NCI-H774 (cell line): ENCODE measurements at places on chromosomes 11 and 22.

- no peak for DNase-seq
Observed at GRCh38 chr22:42127606-42128005, 3.0 kb downstream of the CYP2D6 start.

- DNase-seq: no peak
Observed at GRCh38 chr11:8217926-8218325, 45.8 kb downstream of the LMO1 start.

DNA sequence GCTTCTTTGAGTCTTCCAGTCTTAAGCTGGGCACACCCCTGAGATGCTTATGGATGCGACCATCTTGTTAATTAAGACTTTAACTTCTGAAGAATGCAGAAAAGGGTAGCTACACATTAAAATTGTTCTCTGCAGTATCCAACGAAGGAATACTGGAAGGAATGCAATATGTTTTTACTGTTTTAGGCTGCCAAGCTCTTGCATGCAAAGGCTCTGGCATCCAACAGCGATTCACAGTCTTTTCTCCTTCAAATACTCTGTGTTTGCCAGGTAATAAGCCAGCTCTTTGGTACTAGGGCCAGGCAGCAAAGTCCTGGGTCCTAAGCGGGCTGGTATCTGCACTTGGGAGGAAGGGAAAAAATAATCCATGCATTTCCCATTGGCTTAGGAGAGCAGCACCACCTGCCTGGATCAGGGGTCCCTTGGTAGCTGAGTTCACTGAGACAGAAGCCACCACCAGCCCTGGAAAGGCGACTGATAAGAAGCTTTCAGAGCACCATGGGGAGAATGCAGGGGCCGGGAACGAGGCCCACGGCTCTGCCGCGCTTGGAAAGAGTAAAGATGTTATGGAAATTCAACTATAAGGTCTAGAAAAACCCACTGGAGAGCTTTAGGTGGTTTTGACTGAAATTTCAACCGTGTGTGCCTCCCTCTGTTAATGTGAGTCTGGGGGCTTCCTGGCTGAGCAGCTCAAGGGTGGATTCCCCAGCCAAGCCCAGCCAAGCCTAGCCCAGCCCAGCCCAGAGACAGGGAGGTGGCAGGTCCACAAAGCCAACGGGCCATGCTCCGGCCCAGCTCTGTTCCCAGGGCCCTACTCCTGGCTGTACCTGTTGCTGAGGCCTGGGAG lies 67.0 kb upstream of the CCND1 start:
- no peak for DNase-seq

DNA sequence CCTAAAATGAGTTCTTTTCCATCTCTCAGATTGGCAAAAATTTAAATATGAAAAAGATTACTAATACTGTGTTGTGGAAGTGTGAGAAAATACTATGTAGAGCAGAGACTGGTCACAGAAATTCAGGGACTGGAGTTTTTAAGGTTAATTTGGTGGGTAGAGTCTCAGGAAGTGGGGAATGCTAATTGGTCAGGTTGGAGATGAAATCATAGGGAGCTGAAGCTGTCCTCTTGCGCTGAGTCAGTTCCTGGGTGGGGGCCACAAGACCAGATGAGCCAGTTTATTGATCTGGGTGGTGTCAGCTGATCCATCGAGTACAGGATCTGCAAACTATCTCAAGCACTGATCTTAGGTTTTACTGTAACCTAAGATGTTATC lies 29.4 kb upstream of the TMEM86A start:
- no peak for DNase-seq

DNA sequence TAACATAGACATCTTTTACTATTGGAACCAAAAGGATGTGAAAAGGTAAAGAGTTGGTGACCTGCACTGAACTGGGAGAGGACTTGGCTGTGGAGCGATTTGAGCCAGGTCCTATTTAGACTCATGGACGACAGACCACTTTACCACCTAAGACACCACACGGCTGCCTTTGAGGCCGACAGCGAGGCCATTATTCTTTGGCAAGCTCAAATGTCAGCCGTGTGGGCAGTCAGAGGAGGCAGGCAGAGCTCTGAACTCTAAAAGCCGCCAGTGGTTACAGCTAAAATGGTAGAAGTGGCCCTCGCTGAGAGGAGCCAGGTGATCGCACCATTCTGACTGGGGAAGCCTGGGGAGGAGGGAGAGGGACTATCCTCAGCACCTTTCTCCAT lies 50.5 kb downstream of the SCUBE1 start:
- DNase-seq: no peak
